ENCODE measurements at places on chromosomes 1 and 21.

DNA sequence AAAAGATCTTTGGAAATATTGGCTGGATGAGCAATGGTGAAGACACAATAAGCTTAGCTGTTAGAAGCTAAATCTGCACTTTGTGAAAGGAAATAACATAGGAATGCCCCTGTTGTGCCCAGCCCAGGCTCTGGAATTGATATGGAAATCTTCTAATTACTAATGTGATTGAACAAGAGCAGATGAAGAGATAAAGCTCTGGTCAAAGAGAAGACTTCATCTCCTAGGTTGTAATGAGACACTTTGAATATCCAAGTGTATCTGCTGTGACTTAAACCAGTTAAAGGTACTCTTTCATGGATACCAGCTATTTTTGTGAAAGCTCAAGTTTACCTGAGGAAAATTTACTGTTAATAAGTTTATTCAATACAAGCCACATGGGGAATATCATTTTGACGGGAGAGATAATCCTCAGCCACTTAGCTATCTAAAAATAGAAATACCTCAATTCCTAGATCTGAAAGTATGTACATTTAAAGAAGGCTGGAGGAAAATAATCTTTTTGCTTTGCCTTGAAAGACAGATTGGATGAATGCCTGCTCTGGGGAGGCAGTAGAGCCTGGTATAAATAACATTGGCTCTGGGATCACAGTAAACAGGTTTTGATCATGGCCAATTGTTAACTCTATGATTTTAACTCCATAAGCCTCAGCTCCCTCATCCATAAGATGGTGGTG lies 494.0 kb upstream of the B3GALT2 start:
- no peak overlapping the region for H3K27ac ChIP-seq
- DNase-seq = no peak
- H3K4me3 ChIP-seq = no peak overlapping the region

- no peaks in the 10 kb centered on the region for H3K27me3 ChIP-seq
- no peak overlapping the region for H3K27ac ChIP-seq
- no peak for DNase-seq
- no peak overlapping the region for H3K4me3 ChIP-seq
- H3K36me3 ChIP-seq = no peaks in the 10 kb centered on the region
Measured at GRCh38 chr1:117658676-117659075, 52.8 kb downstream of the TENT5C start.

- DNase-seq = peak; percentile 79
- no peaks in the 10 kb centered on the region for H3K36me3 ChIP-seq
- peak overlapping the region; percentile 64 for H3K4me3 ChIP-seq
- peaks cover 20% of the 10 kb centered on the region for H3K27me3 ChIP-seq
Measured at GRCh38 chr1:22709891-22710700, 543 bp upstream of the EPHB2 start.

DNA sequence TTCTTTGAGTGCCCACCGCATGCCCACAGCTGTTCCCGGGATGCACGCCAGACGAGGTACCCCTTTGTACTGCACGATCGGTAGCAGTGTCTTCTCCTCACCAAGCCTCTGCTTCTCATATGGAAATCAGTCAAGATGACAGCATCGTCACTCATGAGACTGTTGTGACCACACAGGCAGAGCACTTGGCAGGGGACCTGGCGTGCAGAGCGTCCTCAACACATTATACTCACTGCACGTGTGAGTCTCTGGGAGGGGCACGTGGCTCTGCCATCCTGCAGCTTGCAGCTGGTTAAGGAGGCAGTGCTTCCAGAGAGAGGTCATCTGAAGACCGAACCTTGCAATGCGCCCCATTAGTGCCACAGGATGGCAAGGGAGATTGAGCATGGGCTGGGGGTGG lies 266.8 kb downstream of the NPHP4 start:
- no peaks in the 10 kb centered on the region for H3K36me3 ChIP-seq
- H3K4me1 ChIP-seq = no peaks in the 10 kb centered on the region
- H3K27ac ChIP-seq = no peak overlapping the region
- no peak for DNase-seq

DNA sequence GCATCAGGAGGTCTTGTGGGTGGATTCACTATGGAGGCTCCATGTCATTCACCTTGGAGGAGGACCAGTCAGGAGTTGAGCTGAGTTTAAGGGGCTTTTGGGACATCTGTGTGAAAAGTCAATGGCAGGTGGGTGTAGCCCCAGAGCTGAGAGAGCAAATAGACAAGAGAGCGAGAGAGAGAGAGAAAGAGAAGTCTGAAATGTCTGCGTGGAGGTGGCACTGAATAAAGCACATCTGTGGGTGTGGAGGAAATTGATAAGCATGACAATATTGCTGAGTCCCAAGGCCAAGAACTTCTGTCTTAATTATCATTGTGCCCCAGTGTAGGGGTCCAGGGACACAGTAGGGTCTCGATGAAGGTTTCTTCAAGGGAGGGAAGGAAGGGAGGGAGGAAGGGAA lies 79.5 kb upstream of the VAMP3 start:
- DNase-seq = no peak
- no peak overlapping the region for H3K27ac ChIP-seq
- H3K27me3 ChIP-seq = no peaks in the 10 kb centered on the region
- H3K4me1 ChIP-seq = no peaks in the 10 kb centered on the region

DNA sequence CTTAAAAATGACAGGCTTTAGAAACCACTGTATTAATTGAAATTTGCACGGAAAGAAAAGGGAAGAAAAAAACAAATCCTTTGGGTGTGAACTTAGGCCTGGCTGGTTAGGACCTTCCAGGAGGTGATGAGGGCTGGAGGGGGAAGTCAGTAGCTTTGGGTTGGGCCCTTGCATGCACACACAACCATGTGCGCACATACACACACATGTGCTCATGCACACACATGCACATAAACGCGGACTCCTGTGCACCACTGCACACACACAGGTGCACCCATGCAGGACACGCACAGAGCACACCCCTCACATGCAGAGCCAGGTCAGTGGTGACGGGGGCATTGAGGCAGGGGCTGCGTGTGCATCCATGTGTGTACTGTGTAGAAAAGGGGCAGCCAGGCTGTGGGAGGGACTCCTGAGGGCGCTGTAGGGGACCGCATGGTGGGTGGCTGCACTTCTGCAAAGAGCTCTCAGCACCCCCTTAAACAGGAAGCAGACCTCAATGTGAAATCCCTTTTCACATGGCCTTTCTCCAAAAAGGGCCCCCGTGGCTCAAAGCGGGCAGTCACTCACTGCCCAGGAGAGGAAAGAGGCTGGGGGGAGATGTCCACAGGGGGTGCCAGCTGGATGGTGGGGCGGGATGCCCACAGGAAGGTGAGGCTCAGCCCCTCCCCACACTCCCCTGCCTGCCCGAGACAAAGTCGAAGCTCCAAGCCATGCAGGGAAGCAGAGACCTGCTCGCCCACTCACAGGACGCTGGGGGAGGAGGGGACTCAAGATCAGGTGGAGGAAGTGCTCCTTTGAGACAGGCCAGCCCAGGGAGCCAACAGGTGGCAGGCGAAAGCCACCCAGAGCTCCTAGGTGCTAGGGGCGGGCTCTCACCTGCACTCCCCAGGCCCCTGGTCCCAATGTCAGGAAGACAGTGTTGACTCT lies 95.2 kb downstream of the ITPKB start:
- H3K27ac ChIP-seq = no peak overlapping the region
- no peak overlapping the region for H3K4me3 ChIP-seq
- no peak for DNase-seq

- DNase-seq = no peak
- no peak overlapping the region for H3K27ac ChIP-seq
Measured at GRCh38 chr1:53182716-53183094, 13.9 kb upstream of the CPT2 start.

- no peaks in the 10 kb centered on the region for H3K36me3 ChIP-seq
- no peaks in the 10 kb centered on the region for H3K27me3 ChIP-seq
- peak; percentile 9 for DNase-seq
Measured at GRCh38 chr1:102107441-102107840, 110.7 kb upstream of the OLFM3 start.

- DNase-seq = no peak
- no peak overlapping the region for H3K27ac ChIP-seq
- no peaks in the 10 kb centered on the region for H3K36me3 ChIP-seq
- H3K27me3 ChIP-seq = no peaks in the 10 kb centered on the region
- H3K4me1 ChIP-seq = peaks cover 3% of the 10 kb centered on the region
Measured at GRCh38 chr1:115922801-115923200, 53.5 kb upstream of the SLC22A15 start.

- peaks cover 2% of the 10 kb centered on the region for H3K4me1 ChIP-seq
- H3K27me3 ChIP-seq = peaks cover 5% of the 10 kb centered on the region
- no peak overlapping the region for H3K4me3 ChIP-seq
- H3K36me3 ChIP-seq = no peaks in the 10 kb centered on the region
- H3K27ac ChIP-seq = no peak overlapping the region
Measured at GRCh38 chr1:1132042-1132950, 16.4 kb upstream of the C1orf159 start.

- H3K27me3 ChIP-seq = peaks cover 95% of the 10 kb centered on the region
- H3K27ac ChIP-seq = no peak overlapping the region
- H3K4me3 ChIP-seq = no peak overlapping the region
- H3K36me3 ChIP-seq = no peaks in the 10 kb centered on the region
Measured at GRCh38 chr21:36693489-36694030, 5.4 kb upstream of the SIM2 start.

DNA sequence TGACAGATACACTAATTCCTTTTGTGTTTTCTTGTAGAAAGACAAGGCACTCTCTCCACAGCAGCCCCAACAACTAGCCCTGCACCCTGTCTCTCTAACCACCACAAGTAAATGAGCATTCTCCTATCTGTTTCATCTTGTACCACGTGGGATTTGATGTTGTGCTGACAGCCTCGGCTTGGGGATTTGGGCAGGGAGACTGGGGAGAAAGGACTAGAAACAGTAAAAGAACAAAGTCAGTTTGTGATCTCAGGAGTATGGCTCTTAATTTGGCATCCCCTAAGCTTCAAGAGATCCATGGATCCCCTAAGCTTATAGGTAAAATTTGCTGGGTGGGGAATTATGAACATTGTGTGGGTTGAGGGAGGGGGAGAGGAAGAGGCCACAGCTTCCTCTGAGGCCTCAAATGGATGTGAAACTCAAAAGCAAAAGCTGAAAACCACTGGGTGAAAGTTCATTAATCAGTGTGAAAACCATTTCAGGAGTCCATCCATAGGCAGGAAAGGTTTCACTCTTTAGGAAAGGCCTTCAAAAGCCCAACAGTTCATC lies 3.1 kb downstream of the C1orf162 start:
- DNase-seq = no peak
- H3K27ac ChIP-seq = no peak overlapping the region
- no peaks in the 10 kb centered on the region for H3K4me1 ChIP-seq
- no peak overlapping the region for H3K4me3 ChIP-seq
- no peaks in the 10 kb centered on the region for H3K36me3 ChIP-seq
- no peaks in the 10 kb centered on the region for H3K27me3 ChIP-seq

GRCh38 chr1:48092401-48092800 lies 95.2 kb upstream of the TRABD2B start:
- no peak for DNase-seq
- 0 out of 2 replicates have a peak, but pooled peaks cover 4% of the 10 kb centered on the region for H3K27me3 ChIP-seq
- H3K4me1 ChIP-seq = no peaks in the 10 kb centered on the region
- no peak overlapping the region for H3K4me3 ChIP-seq

DNA sequence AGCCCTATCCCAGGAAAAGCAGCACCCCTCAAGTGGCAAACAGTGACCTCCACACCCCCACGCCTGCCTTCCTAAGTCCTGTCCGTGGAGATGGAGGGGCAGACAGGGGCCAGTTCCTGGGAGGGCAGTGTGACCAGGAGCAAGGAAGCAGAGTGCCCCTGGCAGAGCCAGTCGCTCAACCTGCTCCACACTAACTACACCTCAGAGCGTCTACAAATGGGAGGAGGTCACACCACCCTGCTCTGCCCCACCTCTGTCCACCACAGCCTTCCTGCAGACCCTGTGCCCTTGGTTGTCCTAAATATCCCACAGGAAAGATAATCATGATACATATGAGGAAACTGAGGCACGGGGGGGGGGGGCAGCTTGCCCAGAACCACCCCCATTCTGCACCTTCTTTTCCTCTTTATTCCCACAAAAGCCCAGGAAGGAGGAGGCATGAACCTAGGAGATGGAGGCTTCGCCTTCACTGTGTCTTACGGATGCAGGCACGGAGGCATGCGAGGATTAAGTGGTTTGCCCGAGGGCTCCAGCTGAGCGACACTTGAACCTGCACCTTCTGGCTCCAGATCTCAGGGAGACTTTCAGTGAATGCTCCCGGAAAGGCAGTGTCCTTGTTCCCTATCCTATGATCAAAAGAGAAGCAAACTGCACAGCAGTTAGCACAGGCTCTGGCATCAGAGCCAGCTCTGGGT lies 42.7 kb upstream of the SELENON start:
- H3K4me3 ChIP-seq = no peak overlapping the region
- no peaks in the 10 kb centered on the region for H3K27me3 ChIP-seq
- H3K36me3 ChIP-seq = no peaks in the 10 kb centered on the region
- peaks cover 12% of the 10 kb centered on the region for H3K4me1 ChIP-seq
- DNase-seq = no peak

GRCh38 chr1:156200044-156200443 lies 6.1 kb downstream of the SLC25A44 start:
- no peak for DNase-seq
- 0 out of 2 replicates have a peak, but pooled peaks cover 10% of the 10 kb centered on the region for H3K36me3 ChIP-seq
- H3K4me3 ChIP-seq = no peak overlapping the region

DNA sequence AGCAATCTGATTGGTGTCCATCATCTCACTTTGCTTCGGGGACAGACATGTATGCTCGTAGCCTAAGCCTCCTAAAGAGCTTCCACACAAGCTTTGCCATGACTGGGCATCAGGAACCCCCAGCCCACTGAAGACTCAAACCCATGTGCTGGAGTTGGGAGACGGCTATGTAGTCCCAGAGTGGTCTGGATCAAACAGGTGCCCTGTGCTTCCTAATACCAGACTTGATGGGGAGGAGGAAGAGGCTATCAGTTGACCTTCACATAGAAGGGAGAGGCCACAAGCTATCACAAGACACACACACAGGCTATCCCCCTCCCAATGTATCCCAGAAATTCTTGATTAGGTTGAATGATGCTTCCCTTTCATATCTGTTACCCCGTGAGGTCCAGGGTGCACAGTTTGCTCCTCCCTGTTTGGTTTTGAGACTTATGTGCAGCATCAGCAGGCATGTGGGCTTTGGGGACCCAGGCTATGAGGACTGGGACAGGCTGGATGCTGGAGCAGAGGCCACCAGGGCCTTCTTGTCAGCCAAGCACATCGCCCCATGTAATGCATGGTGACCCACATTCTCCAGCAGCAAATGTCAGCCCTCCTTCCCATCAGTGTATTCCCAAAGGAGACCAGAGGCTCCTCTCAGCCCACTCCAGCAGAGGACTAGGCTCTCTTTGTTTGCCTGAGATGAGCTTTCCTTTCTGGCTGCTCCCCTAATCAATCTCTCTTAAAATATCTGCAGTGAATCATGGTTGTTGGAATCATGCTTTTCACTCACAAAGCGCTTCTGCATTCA lies 159.8 kb downstream of the GRIK3 start:
- H3K27me3 ChIP-seq = no peaks in the 10 kb centered on the region
- no peaks in the 10 kb centered on the region for H3K4me1 ChIP-seq
- H3K4me3 ChIP-seq = no peak overlapping the region
- DNase-seq = no peak
- H3K27ac ChIP-seq = no peak overlapping the region
- H3K36me3 ChIP-seq = no peaks in the 10 kb centered on the region

Data from H1 (cell line).